Common myeloid progenitor, CD34-positive (primary cell): ENCODE measurements at places on chromosomes 6 and 20.
A peak's percentile ranks its signal among the peaks of the same experiment; 100 is the strongest.

DNA sequence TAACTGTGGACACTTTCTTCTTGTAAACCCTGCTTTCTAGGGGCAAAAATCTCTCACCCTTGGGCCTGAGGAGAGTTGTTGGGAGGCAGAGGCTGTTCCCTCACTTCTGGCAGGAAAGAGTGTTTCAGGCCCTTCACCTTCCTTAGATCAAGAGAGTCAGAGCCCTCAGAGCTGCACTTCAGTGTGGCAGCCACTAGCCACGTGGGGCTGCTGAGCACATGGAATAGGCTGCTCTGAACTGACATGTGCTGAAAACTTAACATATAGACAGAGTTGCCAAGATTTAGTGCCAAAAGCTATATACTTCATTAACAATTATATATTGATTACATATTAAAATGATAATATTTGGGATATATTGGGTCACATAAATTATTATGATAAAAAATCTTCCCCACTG is 4.4 kb upstream of the LMBRD1 start:
- DNase-seq, result no peak

DNA sequence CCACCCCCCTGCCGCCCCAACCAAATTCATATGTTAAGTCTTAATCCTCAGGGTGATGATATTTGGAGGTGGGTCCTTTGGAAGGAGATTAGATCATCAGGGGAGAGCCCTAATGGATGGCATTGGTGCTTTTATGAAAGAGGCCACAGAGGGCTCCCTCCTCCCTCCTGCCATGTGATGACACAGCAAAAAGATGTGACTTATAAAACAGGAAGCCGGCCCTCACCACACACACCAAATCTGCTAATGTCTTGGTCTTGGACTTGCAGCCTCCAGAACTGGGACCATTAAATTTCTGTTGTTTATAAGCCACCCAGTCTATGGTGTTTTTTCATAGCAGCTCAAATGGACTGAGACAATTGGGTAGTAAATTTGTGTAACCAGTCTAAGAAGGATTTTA is 176.3 kb downstream of the ADGRG6 start:
- peak; percentile 65 for DNase-seq

- DNase-seq, result no peak
Measured at GRCh38 chr6:153028286-153028685, 25.8 kb upstream of the MTRF1L start.

DNA sequence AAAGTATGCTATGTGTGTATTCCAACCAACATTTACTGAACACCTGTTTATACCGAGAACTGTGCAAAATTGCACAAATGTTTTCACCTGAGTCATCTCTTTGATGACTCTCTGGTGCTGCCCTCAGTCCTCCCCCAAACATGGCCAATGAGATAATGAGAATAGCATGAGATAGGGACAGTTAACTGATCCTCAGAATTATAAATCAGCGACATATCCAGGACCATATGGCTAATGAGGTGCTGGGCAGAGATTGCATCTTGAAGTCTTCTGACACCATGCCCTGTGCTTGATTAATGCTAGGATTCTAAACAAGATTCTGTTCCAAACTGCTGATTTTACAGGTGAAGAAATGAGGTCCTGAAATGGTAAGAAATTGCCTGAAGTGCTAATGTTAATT is 13.0 kb downstream of the CLVS2 start:
- no peak for DNase-seq

DNA sequence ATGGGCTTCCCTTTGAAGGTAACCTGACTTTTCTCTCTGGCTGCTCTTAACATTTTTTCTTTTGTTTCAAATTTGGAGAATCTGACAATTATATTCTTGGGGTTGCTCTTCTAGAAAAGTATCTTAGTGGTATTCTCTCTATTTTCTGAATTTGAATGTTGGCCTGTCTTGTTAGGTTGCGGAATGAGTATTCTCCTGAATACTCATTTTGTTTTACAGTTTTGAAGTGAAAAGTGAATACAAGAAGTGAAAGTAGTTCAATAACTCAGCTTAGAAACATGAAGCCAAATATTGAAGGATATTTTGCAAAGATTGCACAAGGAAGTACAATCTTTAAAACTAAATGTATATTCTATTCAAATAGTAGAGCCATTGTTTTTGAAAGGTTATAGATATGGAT is 120.2 kb upstream of the MAP3K4 start:
- no peak for DNase-seq

- no peak for DNase-seq
Measured at GRCh38 chr6:5095236-5095635, 10.1 kb downstream of the PPP1R3G start.

DNA sequence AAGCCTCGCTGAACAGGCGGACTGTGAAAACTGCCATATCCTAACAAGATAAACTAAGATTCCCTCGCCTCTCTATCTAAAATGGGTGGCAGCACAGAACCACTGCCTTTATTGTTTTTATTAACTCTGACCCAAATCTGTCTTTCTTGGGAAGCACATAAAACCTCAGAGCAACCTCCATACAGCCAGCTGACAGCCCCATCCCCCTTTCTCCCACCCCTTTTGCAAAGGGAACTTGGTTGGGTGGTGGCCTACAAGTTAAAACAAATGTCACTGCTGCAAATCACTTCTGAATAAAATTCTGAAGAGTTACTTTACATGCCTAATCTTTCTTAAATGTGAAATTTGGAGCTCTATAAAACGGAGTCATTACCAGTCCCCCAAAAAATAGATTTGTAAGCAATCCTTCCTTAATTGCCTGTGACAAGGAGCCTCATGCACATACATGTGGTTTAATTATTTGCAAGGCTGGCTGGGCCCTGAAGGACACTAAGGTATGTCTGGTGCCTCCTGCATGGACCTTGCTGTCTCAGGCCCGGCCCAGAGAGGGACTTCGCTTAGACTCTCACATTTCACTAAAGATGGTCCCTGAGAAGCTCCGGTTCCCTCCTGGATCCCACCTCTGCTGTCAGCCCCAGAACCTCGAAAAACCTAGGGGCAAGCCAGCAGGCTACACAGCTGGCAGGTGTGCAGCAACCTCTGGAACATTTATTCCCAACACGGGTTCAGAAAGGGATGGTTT is 21.7 kb downstream of the PXDC1 start:
- no peak for DNase-seq

GRCh38 chr6:89281779-89282246 is 33.3 kb downstream of the GABRR2 start:
- DNase-seq, result peak; percentile 74

DNA sequence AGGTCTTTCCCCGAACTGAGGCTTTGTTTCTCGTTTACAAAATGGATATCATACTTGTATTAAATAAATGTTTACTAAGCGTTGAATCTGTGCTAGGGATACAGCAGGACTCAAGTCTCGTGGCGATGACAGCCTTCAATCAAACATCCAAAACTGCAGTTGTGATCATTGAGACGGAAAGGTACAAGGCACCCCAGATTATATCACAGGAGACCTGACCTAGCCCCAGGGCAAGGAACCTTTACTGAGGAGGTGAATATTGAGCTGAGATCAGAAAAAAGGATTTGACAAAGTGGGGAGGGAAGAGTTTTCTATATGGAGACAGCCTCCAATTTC is 476 bp downstream of the AAR2 start:
- no peak for DNase-seq

- peak; percentile 11 for DNase-seq
Measured at GRCh38 chr6:157569543-157569942, 188.6 kb downstream of the ZDHHC14 start.

GRCh38 chr6:79750806-79751205 is 119.7 kb downstream of the SH3BGRL2 start:
- no peak for DNase-seq

DNA sequence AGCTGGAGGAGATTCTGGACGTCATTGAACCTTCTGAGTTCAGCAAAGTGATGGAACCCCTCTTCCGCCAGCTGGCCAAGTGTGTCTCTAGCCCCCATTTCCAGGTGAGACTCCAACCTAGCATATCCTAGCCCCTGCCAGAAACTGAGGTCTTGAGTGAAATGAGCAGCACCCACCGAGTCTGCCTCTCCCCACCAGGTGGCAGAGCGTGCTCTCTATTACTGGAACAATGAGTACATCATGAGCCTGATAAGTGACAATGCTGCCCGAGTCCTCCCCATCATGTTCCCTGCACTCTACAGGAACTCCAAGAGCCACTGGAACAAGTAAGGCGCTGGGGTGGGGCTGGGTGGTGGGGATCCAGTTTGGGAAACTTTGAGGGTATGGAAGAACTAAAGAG is 4.6 kb downstream of the MEA1 start:
- DNase-seq, result peak; percentile 65

GRCh38 chr6:96104910-96105309 is 89.1 kb downstream of the FUT9 start:
- DNase-seq, result no peak

- no peak for DNase-seq
Measured at GRCh38 chr20:51154708-51155690, 132.1 kb upstream of the KCNG1 start.

DNA sequence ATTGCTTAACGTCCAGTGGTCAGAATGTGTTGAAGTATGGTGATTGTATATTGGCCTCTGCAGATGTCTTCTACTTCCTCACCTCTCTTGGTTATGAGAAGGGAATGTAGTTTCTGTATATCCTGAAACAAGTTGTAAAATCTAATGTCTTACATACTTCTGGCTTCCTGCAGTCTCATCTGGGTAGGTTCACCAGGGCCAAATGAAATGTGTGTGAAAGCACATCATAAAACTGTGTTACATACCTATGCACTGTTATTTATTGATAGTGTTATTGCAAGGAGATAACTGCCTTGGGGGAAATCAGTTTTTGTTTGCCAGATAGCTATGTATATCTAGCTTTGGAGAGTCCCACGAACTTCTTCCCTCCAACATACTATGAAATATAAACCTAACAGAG is 35.7 kb upstream of the PLCG1 start:
- no peak for DNase-seq

DNA sequence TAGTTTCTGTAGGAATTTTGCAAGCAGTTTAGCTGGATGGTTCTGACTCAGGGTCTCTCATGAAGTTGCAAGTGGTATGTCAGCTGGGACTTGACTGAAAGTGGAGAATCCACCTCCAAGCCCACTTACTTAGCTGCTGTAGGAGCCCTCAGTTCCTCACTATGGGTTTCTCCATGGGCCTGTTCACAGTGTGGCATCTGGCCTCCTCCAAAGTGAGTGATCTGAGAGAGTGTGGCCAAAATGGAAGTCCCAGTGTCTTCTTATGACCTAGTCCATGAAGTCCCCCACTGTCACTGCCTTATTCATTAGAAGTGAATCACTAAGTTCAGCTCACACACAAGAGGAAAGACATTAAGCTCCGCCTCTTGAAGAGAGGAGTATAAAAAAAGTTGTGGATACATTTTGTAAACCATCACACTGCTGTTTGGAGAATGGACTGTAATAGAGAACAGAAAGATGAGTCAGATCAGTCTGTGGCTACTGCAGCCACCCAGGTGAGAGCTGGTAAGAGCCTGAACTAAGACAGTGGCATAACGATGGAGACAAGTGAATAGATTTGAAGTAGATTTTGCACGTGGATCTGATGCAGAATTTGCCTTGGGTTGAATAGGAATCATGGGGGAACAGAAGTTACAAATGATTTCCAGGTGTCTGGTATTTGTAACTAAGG is 4.9 kb upstream of the NELFCD start:
- no peak for DNase-seq

DNA sequence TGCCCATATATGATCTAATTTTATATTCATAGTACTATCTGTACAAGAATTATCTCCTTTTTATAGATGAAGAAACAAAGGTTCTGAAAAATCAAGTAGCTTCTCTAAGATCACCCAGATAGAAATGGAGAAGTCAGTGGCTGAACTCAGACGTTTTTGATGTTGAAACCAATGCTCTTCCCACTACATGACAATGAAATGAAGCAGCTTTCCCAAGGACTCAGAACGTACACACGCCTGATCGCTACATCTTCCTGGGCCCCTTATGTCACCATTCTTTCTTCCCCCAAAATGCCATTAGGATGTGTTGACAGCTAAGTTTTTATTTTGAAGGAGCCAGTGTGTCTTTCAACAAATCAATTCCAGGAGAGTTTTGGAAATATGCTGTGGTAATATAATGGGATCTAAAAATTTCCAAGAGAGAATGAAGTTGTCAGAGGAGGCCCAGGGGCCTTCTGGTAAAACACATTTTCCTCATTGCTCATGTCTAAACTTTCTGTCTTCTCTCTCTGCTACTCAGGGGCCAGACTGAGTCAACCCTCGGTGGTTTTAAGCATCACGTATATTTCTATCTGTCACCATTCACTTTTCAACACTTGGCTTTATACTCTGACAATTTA is 98.1 kb upstream of the COL21A1 start:
- DNase-seq, result no peak

DNA sequence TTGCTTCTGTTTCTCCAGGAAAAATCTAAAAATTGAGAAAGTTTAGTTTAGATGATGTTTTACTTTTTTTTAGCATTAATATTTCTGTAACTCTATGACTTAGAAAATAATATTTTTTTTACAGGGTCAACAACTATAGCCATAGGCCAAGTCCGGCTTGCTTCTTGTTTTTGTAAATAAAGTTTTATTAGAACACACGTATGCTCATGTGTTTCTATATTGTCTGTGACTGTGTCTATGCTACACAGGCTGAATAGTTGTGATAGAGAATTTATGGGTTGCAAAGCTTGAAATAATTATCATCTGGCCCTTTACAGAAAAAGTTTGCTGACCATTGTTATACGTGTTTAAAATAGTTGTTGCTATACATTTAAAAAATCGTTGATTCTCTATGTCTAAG is 399.2 kb downstream of the EPM2A start:
- no peak for DNase-seq

DNA sequence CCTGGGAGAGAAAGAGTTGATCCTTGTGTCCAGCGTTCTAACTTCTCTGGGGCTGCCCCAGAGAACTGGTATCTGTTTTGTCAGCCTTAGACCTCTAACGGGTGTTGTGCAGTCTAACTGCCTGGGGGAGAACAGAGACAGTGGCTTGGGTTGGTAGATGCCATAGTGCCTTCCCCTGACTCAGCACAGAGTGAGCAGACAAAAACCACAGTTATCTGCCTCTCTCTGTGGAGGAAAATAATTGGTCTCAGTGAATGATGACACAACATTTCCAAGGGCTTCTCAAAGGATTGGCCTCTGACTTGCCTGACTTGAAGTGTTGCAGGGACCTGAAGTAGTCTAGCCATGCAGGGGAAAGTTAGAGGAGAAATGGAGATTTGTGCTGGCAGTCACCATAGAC is 226.2 kb upstream of the MAN1A1 start:
- DNase-seq, result no peak

GRCh38 chr20:48326868-48327267 is 500.9 kb downstream of the PREX1 start:
- no peak for DNase-seq

GRCh38 chr20:33419140-33419974 is 18.0 kb upstream of the CDK5RAP1 start:
- DNase-seq, result peak; percentile 47
